ENCODE measurements at places on chromosomes 13 and 19.

DNA sequence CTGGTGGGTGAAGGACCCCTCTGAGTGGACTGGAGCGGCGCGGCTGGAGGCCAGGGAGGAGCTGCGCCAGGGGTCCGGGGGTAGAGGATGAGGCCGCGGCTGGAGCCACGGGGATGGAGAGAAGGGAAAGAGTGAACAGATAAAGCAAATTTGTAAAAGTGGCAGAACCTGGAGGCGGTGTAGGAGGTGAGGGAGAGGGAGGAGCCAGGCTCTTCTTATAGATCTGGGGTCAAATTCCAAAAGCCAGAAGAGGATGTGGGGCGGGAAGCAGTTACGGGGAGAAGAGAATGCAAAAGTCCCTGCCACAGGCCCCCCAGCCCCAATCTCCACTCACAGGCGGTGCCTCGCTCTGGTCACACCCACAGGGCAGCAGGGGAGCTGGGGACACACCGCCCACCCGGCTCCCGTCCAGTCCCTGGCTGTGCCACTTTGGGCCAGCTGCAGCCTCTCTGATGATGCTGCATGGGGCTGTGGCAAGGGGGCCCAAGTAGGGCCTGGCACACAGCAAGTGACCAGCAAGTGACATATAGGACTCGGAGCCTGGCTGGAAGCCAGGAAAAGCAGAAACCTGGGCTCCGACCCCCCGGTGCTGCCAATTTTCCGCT is 11.1 kb downstream of the LRRC4B start:
- H3K4me1 ChIP-seq: peaks cover 11% of the 10 kb centered on the region
- no peak overlapping the region for H3K27ac ChIP-seq
- DNase-seq: no peak

DNA sequence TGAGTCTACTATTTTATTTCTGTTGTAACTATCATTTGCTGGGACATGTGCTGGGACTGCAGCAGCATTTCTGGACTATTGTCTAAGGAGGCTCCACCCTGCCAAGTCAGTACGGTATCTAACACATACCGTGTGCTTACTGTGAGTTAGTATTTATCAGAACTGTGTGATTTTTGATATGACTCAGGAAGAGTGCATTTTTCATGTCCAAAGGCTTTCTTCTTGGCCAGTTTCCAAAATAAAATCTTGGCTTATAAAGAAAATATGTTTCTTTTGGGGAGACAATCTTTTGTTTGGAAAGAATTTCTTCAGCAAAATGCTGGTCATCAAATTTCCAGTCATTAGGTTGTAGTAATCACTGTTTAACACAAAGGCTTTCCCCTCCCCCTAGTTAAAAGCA is 11.6 kb downstream of the PARP4 start:
- H3K36me3 ChIP-seq: peaks cover 11% of the 10 kb centered on the region
- H3K27me3 ChIP-seq: no peaks in the 10 kb centered on the region
- no peak overlapping the region for H3K27ac ChIP-seq
- no peak overlapping the region for H3K4me3 ChIP-seq

GRCh38 chr19:1571358-1571757 is 3.2 kb upstream of the MEX3D start:
- no peaks in the 10 kb centered on the region for H3K36me3 ChIP-seq
- no peak overlapping the region for H3K27ac ChIP-seq
- DNase-seq: no peak
- no peak overlapping the region for H3K4me3 ChIP-seq
- H3K27me3 ChIP-seq: no peaks in the 10 kb centered on the region

GRCh38 chr19:42352301-42353259 is 27.1 kb downstream of the MEGF8 start:
- H3K4me1 ChIP-seq: no peaks in the 10 kb centered on the region
- no peaks in the 10 kb centered on the region for H3K27me3 ChIP-seq
- H3K27ac ChIP-seq: no peak overlapping the region
- no peak for DNase-seq
- peaks cover 41% of the 10 kb centered on the region for H3K36me3 ChIP-seq

DNA sequence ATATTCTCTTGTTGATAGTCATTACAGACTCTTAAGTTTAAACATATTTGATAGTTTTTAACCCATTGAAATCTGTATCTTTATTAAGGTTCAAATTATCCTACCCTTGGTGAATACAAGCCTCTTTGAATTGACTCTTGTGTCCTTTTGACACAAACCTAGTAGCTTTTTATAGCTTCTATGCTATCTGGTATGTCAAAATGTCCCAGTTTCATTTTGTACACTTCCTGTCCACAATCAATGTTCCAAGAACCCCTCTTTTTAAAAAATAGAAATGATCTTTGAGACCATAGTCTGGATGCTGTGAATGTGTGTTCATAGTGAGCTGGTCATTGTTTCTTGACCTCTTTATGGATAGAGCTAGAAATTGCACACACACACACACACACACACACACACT is 39.2 kb upstream of the FGF14 start:
- no peaks in the 10 kb centered on the region for H3K4me1 ChIP-seq
- no peak overlapping the region for H3K27ac ChIP-seq
- no peak overlapping the region for H3K4me3 ChIP-seq
- H3K27me3 ChIP-seq: no peaks in the 10 kb centered on the region
- DNase-seq: no peak

GRCh38 chr13:108439556-108439955 is 170.0 kb downstream of the TNFSF13B start:
- no peak overlapping the region for H3K4me3 ChIP-seq
- no peak overlapping the region for H3K27ac ChIP-seq

DNA sequence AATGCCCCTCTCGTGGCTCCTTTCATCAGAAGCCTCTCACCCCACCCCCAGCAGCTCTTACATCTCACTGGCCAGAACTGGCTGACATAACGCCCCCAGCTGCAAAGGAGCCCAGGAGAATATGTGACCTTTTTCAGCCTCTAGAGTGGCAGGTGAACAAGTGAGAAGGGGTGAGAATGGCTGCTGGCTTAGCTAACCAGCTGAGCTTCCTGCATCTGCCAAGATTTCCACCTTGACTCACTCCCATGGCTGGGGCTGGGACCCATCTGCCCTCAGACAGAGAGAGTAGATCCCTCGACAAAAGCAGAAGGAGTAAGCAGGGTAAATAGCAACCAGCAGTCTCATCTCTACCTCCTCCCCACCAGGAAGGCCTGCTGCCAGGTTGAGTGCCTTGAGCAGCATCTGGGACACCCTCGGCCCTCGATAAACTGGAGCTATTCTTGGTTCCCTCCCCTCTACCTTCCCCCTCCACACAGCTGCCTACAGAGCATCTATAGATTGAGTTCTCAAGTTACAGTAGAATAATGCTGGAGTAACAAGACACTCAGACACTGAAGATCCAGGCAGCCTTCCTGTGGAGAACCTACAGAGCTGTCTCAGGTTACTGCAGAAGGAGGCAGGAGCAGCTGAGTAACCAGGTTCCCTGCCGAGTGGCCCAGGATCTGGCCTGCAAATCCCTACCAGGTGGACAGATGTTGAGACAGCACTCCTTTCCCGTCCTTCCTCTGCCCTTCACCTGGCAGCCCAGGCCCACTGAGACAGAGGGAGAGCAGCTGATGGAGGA is 15.5 kb downstream of the KASH5 start:
- no peak for DNase-seq
- no peaks in the 10 kb centered on the region for H3K27me3 ChIP-seq
- no peaks in the 10 kb centered on the region for H3K36me3 ChIP-seq
- no peak overlapping the region for H3K27ac ChIP-seq

DNA sequence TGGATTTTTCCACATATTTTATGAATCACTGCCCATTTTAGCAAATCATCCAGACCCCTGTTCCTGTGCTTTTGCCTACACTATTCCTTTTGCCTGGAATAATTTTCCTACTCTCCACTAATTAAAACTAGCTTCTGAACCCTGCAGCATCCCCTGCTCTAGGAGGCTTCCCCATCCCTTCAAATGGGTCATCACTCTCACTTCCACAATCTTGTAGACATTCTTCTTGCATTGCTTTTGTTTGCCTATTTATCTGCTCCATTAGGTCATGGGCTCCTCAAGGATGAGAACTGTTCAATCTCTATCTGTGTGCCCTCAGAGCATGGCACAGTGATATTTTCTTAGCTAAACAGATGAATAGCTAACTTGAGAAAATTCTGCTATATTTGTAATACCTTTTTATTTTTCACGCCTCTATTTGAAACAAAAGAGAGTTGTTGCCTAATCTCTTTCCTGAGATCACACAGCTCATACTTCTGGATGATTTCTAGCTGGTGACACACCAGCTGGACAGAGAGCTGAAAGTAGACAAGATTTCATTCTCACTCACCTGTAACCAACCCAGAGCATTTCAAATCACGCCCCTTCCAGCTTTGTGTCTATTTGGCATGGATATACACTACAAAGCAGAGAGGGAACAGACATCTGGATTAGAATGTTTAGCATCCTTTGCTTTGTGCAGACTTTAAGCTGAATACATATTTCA is 466.0 kb downstream of the FOXO1 start:
- H3K4me1 ChIP-seq: no peaks in the 10 kb centered on the region
- no peak for DNase-seq
- H3K27me3 ChIP-seq: no peaks in the 10 kb centered on the region

DNA sequence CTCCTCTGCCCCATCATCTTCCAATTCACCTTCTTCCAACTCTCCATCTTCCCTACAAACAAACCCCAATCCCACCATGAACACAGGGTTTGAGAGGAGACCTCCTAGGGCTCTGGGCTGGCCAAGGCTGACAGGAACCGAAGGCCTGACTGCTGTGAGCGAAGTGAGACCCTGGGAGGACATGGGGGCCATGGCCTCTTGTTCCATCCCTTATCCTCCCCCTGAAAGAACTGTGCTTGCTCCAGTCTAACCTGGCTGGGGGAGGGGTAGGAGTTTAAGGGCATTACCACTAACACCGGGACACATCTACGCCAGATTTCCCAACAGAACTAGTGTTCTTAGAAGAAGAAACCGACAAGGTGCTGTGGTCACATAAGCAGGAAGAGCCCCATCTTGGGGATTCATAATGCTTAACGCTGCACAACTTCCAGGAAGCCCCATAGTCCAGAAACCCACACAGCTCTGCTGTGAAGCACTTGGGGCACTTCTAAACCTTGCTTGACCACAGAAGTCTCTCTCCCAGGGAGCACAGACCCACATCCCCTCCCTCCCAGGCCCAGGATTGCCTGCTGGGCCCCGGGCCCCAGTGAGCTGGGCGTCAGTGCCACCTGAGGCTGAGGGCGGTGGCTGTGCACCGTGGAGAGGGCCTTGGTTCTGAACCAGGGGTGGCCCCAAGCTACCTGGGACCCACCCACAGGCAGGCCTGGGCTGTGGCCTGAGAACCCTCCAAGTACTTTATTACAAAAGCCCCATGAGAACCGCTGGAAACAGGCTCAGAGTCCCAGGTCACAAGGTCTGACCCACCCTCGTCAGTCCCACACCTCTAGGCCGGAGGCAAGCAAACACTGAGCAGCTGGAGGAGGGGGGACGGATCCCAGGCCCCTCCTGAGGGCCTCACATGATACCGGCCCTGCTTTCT is 18.8 kb downstream of the ZC3H4 start:
- no peaks in the 10 kb centered on the region for H3K27me3 ChIP-seq
- peaks cover 16% of the 10 kb centered on the region for H3K36me3 ChIP-seq
- no peak for DNase-seq
- no peak overlapping the region for H3K4me3 ChIP-seq

GRCh38 chr13:96229356-96229755 is 139.4 kb downstream of the HS6ST3 start:
- H3K4me3 ChIP-seq: no peak overlapping the region
- no peaks in the 10 kb centered on the region for H3K36me3 ChIP-seq
- H3K4me1 ChIP-seq: no peaks in the 10 kb centered on the region
- H3K27ac ChIP-seq: no peak overlapping the region
- no peak for DNase-seq

DNA sequence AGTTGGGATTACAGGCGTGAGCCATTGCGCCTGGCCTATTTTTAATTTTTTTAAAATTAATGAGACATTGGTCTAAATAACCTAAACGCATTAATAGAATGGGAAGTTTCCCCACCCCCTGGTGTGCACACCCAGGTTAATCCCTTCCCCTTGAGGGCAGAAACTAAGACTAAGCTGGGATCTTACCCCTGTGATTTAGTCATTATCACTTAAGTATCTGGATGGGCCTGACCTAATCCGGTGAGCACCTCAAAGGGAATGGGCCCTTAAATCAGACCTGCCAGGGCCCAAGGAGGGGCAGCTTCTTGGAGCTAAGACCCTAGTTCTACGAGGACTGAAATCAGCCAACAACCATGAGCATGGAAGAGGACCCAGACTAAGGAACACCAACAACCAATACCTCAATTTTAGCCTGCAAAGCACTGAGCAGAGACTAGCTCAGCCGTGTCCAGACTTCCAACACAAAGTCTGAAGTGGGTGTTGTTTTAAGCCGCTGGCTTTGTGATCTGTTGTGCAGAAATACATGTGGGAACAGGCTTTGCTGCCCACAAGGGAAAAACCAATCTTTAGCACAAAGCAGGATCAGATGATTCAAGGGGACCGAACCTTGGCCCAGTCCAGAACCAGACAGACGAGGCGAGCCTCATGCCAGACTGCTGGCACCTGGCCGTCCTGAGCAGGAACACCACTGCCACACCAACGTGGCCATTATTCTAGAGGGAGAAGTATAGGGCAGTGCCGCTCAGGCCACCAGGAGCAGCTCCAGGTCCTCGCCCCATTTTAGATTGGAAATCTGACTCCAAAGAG is 7.1 kb downstream of the UBE2S start:
- peaks cover 21% of the 10 kb centered on the region for H3K36me3 ChIP-seq
- DNase-seq: no peak
- no peak overlapping the region for H3K27ac ChIP-seq
- H3K4me1 ChIP-seq: no peaks in the 10 kb centered on the region
- no peak overlapping the region for H3K4me3 ChIP-seq

DNA sequence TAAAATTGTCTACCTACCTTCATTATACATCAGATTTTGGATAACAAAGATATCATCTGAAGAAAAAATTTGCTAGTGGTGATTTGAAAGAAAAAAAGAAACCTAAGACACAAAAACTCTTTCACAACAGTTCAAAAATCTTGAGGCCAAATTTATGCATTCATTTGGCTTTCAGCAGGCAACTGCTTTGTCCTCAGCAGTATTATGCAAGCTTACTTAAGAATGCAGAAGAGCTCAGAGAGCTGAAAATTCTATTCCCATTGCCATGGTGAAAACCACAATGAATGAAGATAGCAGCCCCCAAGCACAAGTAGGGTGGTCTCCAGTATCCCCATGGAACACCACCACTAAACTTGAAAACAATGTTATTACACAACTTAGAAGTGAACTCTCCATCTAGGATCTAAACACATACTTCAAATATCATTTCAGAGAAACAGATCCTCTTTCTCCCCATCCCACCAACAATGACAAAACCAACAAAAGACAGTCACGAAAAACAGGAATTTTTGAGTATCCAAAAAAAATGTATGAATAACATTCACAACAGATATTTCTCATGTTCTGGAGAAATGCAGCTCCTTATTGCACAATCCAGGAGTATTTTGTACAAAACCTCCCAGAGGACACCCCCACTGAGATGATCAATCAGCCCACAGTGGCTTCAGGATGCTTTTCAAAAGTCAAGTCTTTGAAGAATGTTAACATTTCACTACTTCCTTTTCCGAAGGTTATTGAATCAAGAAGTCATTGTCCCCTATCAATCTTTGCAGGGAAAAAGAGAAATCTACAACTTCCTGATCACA is 192.7 kb downstream of the LHFPL6 start:
- no peak for DNase-seq
- no peaks in the 10 kb centered on the region for H3K27me3 ChIP-seq
- H3K36me3 ChIP-seq: no peaks in the 10 kb centered on the region
- H3K4me1 ChIP-seq: no peaks in the 10 kb centered on the region
- H3K27ac ChIP-seq: no peak overlapping the region

All from liver (tissue), 10 donors.